ENCODE measurements at places on chromosomes 7 and 10. TPM values are rescaled to one million over a fixed set of nuclear protein-coding genes. Genes with fewer than 3 reads are reported as not detected.

- DNase-seq: no peak
These were observed 129.2 kb downstream of the SORBS1 start for GRCh38 chr10:95431900-95432342.

DNA sequence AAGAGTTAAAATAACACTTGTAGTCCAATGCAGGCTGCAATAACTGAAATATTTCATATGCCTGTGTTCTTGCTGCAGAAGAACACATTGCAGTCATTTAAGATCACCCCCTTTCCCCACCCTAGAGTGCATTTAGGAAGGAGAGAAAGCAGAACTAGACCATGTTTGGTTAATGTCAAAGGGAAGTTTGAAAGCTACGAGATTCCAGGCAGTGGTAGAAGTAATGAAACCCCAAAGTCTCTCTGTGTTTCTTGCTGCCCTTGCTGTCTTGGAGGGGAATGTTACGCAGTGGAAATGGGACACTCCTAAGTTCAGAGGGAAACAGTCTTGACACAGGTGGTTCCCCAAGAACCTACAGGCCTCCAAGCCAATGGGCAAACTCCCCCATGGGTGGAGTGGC lies 242.9 kb downstream of the PTEN start:
- DNase-seq: no peak

DNA sequence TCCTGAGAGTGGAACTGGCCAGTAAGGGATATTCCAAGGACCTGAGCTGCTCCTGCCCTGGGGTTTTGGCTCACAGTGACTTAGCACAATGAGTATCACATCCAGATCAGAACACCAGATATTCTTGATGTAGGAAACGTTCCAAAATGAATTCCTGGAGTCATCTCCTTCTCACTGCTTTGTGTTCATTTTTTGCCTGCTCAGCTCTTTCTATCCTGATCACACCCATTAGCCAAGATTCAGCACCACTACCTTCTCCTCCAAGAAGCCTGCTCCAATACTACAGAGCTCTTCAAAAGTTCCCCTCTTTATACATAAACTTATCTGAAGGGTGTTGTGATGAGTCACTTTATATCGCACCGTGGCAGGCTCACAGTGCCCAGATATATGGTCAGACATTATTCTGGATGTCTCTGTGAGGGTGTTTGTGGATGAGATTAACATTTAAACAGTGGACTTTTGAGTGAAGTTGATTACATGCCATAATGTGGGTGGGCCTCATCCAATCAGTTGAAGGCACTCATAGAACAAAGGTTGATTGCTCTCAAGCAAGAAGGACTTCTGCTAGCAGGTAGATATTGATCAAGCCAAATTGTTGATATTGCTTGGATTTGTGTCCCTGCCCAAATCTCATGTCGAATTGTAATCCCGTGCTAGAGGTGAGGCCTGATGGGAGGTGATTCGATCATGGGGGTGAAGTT lies 1155.2 kb upstream of the AUTS2 start:
- no peak for DNase-seq

Gene MGAM2
- total RNA-seq: not detected

- no peak for DNase-seq
These were observed 108.6 kb downstream of the SEMA3A start for GRCh38 chr7:84085998-84086397.

DNA sequence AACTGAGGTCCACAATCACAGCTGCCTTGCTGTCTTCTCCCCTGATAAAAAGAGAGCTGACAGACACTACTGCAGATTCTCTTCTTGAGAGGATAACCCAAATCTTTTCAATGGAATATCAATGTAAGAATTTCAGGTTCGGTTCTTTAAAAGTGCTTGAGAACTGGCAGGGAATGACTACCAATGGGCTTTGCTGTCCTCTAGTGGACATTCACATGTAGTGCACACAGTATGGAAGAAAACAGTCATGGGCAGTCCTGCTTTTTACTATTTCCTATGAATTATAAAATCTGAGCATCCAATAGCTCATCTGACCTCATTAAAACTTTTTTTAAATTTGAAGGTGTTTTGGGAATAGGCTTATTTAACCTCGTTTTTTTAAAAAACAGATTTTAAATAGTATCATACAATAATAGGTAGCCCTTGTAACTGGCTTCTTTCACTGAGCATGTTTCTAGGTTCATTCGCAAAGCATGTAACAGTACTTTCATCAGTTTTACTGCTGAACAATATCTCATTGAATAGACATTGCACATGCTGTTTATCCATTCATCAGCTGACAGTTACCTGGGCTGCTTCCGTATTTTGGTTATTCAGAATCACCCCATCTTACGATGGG lies 18.3 kb downstream of the FZD9 start:
- DNase-seq: no peak

Gene H2BK1
- total RNA-seq: not detected

- no peak for DNase-seq
These were observed 777.7 kb downstream of the LRMDA start for GRCh38 chr10:76209135-76209534.

GRCh38 chr7:150927157-150927955 lies 50.8 kb downstream of the KCNH2 start:
- DNase-seq: no peak

Gene SLIT1
- not detected for total RNA-seq

GRCh38 chr7:587767-588166 lies 68.1 kb upstream of the PDGFA start:
- no peak for DNase-seq

Gene ABCA13
- total RNA-seq: 4.1 TPM

GRCh38 chr10:94524146-94524545 lies 21.4 kb upstream of the HELLS start:
- DNase-seq: no peak

Gene ARHGEF35
- 15.5 TPM for total RNA-seq

Gene HSPA12A
- 26.6 TPM for total RNA-seq

Gene ASB10
- total RNA-seq: not detected

Gene NUDCD3
- 101 TPM for total RNA-seq

DNA sequence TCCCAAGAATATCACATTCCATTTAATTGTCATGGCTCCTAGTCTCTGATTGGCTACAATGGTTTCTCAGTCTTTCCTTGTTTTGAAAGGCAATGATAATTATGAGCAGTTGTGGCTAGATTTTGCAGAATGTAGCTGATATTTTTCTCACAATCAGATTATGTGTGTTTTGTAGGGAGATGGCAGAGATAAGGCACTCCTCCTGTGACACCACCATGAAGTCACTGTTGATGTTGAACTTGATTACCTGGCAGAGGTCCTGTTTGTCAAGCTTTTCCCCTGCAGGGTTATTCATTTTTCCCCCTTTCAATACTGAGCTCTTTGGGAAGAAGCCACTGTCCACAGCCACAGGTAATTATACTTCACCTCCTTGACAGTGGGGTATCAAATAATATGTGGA lies 602.9 kb upstream of the PFKP start:
- DNase-seq: no peak

Gene HMX2
- total RNA-seq: not detected

Gene GRM3
- total RNA-seq: not detected

DNA sequence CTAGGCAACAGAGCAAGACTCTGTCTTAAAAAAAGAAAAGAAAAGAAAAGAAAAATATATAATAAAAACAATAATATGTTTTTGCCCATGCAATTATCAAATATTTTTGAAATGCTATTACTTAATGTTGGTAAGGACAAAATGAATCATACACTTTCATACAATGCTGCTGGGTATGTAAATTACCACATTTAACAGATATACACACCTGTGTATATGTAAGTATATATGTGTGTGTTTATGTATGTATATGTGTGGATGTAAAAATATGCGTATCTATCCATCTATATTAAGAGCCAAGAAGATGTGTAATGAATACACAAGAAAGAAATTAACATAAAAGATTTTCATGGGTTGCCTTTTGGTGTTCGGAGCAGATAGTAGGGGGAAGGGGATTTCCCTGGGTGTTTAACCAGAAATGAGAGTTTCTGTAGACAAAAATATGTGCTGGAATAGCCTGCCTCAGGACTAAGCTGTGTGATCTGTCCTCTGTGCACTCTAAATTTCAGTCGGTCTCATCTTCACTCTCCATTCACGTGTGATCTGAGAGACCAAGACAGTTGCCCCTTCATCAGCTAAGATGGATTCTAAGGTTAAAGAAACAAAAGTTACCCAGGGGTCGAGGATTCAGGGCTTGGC lies 61.2 kb downstream of the PRKCQ start:
- DNase-seq: no peak

DNA sequence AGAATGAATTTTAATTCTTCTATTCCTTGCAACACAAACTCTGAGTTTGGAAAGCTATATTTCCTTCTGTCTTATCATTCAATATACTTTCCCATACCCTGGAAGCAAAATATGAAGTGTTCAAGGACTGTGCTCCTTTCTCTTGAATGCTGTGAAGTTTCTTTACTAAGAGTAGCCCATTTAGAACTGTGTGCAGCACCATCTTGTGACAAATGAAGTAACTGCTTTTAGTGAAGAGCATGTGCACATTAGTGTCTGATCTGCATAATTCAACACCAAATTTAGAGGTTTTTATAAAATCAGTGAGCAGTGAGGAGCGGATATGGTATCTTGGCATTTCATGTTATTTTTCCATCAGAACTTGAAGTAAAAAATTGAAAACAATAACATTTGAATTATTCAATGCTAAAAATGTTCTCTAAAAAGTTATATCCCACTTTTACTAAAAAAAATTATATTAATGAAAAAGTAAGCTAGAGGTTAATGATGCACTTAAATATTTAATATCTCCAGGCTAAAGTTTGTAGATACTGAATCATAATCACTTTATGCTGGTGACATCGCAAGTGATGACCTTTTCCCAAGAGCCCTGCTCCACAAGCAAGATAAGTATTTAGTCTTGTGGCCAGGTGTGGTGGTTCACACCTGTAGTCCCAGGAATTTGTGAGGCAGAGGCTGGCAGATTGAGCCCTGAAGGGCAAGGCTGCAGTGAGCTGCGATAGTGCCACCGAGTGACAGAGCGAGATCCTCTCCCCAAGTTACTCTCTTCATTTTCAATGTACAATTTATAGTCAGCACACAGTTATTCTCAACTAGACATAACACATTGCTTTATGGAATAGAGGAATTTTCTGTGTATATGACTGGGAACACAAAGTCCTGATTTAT lies 108.8 kb upstream of the PCLO start:
- no peak for DNase-seq

- no peak for DNase-seq
These were observed 81.0 kb upstream of the STK17A start for GRCh38 chr7:43501870-43502269.

DNA sequence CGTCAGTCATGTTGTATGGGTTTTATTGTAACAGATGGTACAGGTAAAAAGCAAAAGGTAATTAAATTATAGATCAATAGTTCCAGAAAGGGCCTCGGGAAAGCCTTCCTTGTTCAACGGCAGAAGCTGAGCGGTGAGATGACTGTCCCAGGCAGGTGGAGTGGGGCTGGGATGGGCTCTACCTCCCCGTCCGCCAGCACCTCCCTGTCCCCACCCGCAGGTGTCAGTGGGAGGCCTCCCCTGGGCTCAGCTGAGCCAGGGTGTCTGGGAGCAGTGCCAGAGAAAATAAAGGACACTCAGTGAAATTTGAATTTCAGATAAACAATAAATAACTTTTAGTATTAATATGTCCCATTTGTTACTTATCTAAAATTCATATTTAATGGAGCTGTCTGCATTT lies 58.9 kb downstream of the CLRN3 start:
- DNase-seq: no peak

Gene ZMIZ2
- total RNA-seq: 26.4 TPM

Gene WBP1L
- total RNA-seq: 131 TPM

GRCh38 chr10:76547352-76547972 lies 1090.1 kb downstream of the KCNMA1 start:
- peak; percentile 88 for DNase-seq

DNA sequence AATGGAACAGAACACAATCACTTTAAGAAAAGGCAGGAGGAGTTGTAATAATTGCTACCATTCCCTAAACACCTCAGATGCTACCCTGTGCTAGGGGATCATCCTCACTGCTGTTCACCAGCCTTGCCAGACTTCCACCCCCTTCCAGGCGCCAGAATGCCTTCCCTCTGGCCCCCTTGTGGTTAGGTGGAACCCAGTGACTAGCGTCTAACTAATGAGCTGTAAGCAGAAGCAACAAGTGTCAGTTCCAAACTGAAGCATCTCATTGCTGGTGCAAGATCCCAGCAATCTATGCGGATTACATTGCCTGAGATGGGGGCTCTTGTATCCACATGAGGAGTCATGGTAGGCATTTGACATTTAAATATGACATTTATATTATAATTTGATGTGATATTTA lies 86.6 kb downstream of the FRMD4A start:
- DNase-seq: no peak

Gene CYP26A1
- total RNA-seq: not detected
